ENCODE measurements at places on chromosomes 11 and 22. TPM values are rescaled to one million over a fixed set of nuclear protein-coding genes. Genes with fewer than 3 reads are reported as not detected.

The TUB gene
- total RNA-seq, result 0.05 TPM

The KREMEN1 gene
- total RNA-seq, result not detected

The RHOD gene
- 0.59 TPM for total RNA-seq

The VPREB3 gene
- not detected for total RNA-seq

The PNPLA5 gene
- not detected for total RNA-seq

The MAML2 gene
- total RNA-seq, result 13.9 TPM

The GUCD1 gene
- total RNA-seq, result 144 TPM

The SYCE3 gene
- total RNA-seq, result not detected

The POU2AF3 gene
- total RNA-seq, result not detected

The FAM227A gene
- total RNA-seq, result 0.39 TPM

The HBB gene
- not detected for total RNA-seq

The MYO7A gene
- total RNA-seq, result 0.10 TPM

The ARHGAP20 gene
- not detected for total RNA-seq

The APOBEC3C gene
- 99.8 TPM for total RNA-seq

The SCGB2A2 gene
- not detected for total RNA-seq

The DCDC1 gene
- not detected for total RNA-seq

The PTPRCAP gene
- total RNA-seq, result 428 TPM

The LRRC55 gene
- total RNA-seq, result not detected
